D721Med (cell line): ENCODE measurements at places on chromosomes 16 and 17.

GRCh38 chr16:11655655-11656054 lies 12.6 kb upstream of the SNN start:
- no peak for DNase-seq

DNA sequence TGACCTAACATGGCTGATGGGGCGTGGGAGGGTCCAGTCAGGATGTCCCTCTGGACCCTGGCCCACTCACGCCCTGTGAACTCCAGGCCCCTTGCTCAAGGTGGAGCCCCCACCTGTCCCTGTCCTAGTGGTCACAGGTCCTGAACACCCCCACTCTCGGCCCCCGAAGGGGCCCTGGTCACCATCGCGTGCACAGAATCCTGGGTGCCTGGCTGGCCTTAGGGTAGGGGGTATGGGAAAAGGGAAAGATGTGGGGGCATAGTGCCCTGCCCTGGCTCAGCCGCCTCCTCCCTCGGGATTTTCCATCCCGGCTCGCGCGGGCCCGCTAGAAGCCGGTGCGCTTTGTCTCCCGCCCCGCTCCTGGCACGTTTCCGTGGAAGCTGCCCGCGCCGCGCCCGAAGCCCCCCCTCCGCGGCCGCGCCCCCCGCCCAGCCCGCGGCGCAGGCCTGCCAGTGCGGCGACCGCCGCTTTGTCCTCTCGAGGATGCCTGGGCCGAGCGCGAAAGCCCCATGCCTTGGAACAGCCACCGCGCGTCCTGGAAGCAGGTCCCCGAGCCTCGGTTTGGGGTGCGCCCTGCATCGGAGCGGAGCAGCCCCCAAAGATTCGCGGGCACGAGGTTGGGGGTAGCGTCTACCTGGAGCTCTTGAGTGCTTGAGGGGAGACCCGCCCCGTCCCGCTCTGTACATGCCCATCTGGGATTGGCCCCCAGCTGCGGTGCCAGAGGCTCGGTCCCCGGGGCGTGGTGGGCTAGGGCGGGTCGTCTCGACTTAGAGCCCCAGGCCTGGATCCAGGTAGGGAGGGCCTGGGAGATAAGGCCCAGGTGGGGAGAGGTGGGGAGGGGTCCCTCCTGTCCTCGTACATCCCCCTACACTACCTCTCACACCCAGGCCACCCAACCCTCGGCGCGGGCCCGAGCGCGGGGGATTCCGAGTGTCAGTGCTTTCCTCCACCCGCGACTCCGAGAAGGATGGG lies 1.3 kb downstream of the SMPD3 start:
- no peak for DNase-seq

DNA sequence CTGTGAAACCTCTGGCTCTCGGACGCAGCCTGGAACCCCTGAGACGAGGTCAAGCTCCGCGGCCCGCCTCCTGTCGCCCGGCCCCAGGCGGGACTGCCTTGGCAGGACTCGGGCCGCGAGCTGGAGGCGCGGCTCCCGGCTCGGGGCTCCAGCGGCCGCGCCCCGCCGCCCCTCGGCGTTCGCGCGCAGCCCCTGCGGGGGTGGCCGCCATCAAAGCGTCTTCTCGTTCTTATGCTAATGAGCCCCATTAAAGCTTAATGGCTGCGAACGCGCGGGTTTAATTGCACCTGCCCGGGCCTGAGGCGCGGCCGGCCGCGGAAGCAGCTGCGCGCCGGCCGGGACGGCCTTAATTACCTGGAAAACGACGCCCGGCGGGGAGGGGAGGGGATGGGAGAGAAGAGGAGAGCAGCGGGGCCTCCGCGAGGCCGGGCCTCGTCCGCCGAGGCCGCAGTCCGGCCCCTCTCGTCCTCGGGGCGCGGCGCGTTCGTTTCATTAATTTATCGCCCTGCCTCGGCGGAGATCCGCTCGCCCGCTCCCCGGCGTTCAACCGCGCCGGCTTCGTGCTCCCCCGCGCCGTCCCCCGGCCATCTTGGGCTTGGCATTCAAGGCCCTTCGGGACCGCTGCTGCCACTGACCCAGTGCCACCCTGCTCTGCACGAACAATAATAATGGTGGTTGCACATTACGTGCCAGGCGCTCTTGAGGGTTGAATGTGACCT lies 19.2 kb downstream of the RAI1 start:
- no peak for DNase-seq

DNA sequence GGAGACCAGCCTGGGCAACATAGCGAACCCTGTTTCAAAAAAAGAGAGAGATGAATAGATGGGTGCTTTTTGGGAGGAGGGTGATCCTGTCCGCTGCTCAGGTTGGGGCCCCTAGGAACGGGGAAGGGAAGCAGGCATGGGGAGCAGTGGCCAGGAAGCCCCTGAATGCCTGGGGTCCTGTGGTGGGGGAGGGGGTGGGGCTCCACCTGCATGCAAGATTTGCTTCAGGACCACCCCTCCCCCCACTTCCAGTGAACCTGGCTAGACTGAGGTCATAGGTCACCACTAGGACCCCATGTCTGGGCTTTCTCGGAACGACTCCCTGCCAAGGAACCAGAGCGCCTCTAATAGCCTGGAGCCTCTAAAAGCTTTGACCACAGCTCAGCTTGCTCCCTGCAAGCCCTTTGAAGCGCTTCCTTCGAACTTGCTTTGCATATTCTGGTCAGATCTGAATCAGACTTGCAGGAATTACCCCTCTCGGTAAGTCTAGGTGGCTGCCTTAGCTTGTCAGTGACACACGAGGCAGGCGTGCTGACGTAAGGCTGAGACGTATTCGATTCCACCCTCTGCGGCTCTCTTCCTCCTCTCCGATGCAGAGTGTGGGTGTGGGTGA lies 3.7 kb downstream of the SOCS3 start:
- DNase-seq, result no peak

DNA sequence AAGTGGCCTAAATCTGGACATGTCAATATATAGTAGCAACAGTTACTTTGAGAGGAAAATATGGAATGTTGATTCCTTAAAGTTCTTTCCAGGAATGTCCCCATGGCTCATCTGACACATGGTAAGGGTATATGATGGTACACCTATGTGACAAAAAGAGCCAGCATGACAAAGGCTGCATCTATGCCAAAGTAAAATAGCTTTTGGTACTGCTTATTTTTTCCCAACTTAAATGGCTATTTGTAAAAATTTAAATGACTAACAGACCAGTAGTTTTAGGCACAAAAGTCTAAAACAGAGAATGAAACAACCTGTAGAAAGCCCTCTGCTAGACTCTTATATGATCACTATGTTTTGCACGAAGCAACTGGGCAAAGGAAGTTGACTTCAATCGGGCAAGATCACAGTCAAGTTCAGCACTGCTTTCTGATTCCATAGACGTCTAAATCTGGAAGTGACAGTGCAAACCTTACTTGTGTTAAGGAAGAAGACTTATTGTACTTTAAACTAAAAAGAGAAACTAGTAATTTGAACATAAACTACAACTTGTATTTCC lies 135.1 kb downstream of the SKAP1 start:
- no peak for DNase-seq

DNA sequence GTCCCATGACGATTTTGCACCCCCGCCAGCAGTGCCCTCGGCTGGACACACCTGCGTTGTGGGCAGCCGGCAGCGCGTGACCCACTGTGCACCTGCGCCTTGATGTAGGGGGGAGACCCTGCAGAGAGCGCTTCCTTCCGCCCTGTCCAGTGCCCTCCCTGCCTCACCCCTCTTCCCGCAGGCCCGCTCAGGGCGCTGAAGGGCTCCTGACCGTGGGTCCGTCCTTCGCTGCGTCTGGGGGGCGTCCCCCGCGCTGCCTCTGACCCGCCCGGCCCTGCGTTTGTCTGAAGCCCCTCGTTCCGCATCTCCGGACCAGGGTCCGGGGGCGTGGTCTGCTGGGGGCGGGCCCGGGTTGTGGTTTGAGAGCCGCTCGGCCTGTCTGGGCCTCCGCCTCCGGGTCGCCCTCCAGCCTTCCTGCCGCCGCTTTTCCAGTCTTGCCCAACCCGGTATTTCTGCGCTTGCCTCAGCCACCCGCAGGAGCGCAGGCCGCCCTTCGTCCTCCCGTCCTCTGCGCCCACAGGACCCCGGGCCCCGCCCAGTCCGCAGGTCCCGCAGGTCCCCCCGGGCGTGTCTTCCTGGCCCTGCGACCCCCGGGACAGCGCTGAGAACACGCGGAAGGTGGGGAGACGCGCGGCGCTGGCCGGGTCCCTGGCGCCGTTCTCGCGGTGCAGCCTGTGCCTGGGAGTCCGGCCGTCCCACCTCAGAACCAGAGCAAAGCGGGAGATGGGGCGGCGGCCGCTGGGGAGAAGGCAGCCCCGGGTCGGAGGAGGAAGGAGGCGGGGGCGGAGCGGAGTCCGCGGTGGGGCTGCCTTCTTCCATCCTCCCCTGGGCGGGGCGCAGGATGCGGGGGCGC lies 4.0 kb upstream of the IL17C start:
- DNase-seq, result no peak

DNA sequence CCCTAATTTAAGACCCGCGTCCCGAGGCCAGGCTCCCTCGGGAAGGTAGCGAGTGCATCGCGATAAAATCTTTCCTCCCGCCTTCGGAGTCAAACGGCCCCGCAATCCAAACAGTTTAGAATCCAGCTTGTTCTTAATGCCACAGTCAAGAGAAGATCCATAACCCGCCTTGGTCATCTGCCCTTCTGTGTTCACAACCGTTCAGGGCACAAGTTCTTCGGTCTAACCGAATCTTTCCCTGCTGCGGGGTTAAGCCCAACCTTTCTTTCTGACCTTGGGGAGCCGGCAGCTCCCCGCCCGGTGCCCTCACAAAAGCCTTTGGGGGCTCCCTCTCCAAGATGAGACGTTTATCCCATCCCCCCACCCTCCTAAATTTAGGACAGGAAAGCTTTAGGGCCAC lies 30.3 kb downstream of the CPSF4L start:
- no peak for DNase-seq

GRCh38 chr16:54538276-54538675 lies 251.7 kb upstream of the IRX3 start:
- DNase-seq, result no peak
